Left cardiac atrium (tissue), 4 donors: ENCODE measurements at places on chromosomes 6 and 20. TPM values are rescaled to one million over a fixed set of nuclear protein-coding genes. Genes with fewer than 3 reads are reported as not detected.

- no peak for DNase-seq
Measured at GRCh38 chr20:40720099-40720498, 31.1 kb upstream of the MAFB start.

The PBX2 gene
- total RNA-seq: 47.7 TPM

GRCh38 chr6:22401206-22401605 is 104.4 kb upstream of the PRL start:
- no peak for DNase-seq

The JAG1 gene
- 32.4 TPM for total RNA-seq

GRCh38 chr20:58690396-58691135 is 2.0 kb upstream of the NPEPL1 start:
- DNase-seq: no peak

DNA sequence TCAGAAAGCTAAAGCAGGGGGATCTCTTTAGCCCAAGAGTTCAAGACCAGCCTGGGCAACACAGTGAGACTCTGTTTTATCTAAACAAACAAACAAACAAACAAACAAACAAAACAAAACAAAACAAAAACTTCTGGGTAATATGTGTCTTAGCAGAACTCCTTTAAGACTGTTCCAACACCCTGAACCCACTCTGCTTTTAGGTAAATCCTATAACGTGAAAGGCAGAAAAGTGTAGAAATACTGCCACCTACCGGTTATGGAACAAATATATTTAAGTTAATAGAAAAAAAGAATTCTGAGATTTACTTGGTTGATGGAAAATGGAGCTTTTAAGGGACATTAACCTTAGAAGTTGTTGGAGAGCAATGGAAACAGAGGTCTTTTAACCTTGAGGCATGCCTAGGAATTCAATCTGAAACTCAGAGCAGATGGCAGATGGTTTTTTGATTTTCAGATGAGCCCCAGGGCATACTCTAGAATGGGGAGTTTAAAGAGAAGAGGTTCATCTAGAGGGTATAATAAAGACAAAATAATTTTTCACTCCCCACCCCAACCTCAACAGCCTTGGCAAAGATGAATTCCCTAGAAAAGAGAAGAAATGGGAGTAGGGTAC is 38.5 kb downstream of the SOD2 start:
- DNase-seq: no peak

- DNase-seq: no peak
Measured at GRCh38 chr20:8621001-8621400, 447.9 kb upstream of the PLCB4 start.

The SYNJ2 gene
- total RNA-seq: 10.2 TPM

DNA sequence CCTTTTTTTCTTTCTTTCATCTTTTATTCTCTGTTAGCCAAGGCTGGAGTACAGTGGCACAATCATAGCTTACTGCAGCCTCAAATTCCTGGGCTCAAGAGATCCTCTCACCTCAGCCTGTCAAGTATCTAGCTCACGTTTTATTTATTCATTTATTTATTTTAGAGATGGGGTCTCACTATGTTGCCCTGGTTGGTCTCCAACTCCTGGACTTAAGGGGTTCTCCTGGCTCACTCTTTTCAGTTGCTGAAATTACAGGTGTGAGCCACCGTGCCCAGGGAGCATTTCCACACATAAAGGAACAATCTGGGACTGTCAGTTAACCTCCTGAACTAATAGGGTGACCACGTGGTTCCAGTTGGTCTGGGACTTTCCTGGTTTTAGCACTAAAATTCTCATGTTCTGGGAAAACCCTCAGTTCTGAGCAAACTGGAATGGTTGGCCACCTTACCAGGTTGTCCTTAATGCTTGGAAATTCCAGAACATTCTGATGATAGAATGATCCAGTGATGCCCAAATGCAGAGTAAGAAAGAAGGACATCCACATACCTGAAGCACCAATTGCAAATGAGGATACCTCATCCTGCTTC is 105.5 kb upstream of the ZNF217 start:
- DNase-seq: no peak

- DNase-seq: no peak
Measured at GRCh38 chr6:12804952-12805645, 88.5 kb downstream of the PHACTR1 start.

The PDE7B gene
- 10.3 TPM for total RNA-seq

- no peak for DNase-seq
Measured at GRCh38 chr20:22629447-22629846, 45.1 kb upstream of the FOXA2 start.

The LGSN gene
- not detected for total RNA-seq

The PI16 gene
- 28.2 TPM for total RNA-seq

- no peak for DNase-seq
Measured at GRCh38 chr6:152595499-152595898, 41.7 kb downstream of the SYNE1 start.

- no peak for DNase-seq
Measured at GRCh38 chr20:25600632-25601031, 15.3 kb upstream of the NINL start.

The TPX2 gene
- 0.73 TPM for total RNA-seq

GRCh38 chr6:20463396-20463795 is 61.7 kb downstream of the E2F3 start:
- no peak for DNase-seq

The ASF1A gene
- 17.1 TPM for total RNA-seq

The MOXD1 gene
- 2.2 TPM for total RNA-seq

DNA sequence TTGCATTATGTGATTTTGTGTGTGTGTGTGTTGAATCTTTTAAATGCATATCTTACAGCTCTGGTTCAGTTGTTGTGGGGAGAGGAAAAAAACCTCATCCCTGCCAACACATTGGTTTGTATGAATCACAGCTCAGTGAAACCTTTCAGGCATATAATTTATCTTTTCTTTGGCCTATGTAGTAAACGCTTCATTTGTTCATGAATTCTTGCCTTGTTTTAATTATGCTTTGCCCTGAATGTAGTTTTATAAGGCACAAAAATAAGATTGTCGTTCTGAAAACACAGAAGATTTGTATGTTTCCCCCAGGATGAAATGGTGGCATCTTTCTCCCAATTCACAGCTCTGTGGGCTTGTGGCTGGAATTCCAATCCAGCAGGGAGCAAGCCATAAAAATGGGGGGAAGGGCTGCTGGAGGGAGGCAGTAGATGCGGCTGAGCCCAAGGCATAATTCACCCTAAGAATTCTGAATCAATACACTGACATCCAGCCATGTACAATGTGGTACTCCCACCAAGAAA is 45.1 kb downstream of the BCAS1 start:
- no peak for DNase-seq

DNA sequence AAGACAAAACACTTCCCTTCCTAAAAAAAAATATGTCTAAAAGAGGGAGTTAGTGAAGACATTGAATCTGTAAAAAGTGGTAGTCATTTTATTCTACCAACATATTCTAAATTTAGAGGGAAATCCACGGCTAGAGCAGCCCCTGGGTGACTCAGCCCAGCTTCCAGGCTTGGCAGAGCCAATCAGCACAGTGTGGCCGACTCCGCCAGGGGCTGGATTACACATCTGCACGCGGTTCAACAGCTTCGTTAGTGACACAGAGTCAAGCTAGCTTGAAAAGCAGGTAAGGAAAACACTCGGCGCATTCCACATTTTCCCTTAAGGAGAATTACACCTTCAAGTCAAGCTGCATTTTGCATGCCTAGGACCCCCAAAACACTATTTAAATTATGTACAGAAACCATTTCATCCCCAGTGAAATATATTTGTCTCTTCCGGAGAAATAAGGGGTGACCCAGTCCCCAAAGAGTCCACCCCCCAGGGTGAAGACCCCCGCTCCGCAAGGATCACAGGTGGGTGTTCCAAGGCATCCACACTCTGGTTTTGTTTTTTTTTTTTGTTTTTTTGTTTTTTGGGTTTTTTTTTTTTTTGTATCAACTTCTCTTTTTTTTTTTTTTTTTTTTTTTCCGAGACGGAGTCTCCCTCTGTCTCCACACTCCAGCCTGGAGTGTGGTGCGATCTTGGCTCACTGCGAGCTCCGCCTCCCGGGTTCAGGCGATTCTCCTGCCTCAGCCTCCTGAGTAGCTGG is 58.4 kb upstream of the ARID1B start:
- DNase-seq: peak; percentile 41

The GRIK2 gene
- total RNA-seq: 12.6 TPM

The SAMD5 gene
- 2.1 TPM for total RNA-seq

The GTSF1L gene
- not detected for total RNA-seq

The FAM209B gene
- not detected for total RNA-seq

The KIF25 gene
- total RNA-seq: 0.44 TPM

DNA sequence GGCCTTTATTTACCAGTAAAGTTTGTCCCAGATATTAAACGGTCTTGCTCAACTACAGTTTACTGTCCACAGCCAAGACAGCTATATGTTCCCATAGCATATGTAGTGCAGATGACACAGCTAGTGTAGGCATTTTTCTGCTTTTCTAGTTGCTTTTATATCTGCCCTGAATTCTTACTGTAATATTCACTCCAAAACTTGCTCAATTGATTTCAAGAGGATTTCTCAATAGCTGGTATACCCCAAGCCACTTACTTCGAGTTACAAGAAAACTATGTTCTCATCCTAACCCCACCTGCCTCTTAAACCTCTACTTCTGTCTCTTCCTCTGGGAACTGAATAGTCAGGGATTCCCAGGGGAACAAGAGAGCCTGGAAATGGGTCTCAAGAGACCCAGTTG is 18.9 kb upstream of the ROS1 start:
- no peak for DNase-seq

- DNase-seq: no peak
Measured at GRCh38 chr6:64034291-64034690, 398.7 kb downstream of the PHF3 start.

The PCIF1 gene
- total RNA-seq: 23.1 TPM

DNA sequence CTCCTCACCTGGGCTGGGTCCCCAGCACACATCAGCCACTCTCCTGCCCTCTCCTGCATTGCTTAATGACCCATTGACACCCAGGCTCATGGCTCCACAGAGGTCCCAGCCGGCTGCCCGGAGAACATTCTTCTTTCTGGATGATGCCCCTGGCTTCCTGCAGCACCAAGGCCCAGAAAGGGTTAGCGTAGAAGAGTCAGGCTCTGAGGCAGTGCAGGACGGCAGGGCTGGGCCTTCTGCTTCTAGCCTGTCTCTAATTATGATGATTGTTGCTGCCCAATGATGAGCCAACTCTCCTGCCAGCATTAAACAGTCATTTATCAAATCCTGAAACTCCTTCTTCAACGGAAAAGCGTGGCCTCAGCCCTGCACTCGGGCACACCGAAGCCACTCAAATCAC is 66.4 kb downstream of the ZNF217 start:
- DNase-seq: no peak

The SNAP25 gene
- total RNA-seq: 0.97 TPM

DNA sequence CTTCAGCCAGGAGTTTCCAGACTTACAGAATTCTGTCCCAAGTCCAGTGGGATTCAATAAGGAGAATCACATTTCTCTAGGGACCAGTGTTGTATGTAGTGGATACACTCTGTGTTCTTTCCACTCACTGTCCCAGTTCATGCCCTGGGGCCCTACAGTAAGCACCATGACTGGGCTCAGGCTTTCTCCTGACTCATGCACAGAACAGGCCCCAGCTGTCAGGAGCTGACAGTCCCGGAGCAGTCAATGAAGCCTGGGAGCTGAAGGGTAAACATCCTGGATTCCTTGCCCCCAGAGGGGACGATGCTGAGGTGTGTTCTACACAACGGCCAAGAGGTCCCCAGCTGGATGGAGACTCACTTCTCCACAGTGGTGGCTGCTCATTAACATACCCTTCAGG is 40.2 kb upstream of the LRFN2 start:
- DNase-seq: no peak

The TRAPPC3L gene
- total RNA-seq: 0.24 TPM

GRCh38 chr6:42923666-42924065 is 5.6 kb upstream of the CNPY3 start:
- DNase-seq: no peak

GRCh38 chr20:3874194-3874844 is 14.9 kb upstream of the PANK2 start:
- DNase-seq: no peak

DNA sequence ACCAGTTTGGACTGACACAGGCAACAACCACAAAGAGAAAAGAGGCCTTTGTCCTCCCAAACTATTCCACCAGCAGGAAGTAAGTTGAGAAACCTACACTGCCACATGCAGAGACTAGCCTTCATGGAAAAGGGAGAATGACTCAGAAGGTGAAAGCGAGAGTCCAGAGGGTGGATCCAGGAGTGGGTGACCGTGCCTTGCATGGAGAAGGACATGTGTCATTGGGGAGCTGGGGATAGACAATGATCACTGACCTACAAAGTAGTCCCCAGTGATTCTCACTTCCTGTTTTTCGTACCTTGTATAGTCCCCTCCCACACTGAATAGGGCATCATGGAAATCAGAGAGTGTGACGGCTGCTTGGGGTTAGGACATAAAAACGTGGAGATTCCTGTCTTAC is 91.9 kb downstream of the MYLK4 start:
- DNase-seq: no peak

DNA sequence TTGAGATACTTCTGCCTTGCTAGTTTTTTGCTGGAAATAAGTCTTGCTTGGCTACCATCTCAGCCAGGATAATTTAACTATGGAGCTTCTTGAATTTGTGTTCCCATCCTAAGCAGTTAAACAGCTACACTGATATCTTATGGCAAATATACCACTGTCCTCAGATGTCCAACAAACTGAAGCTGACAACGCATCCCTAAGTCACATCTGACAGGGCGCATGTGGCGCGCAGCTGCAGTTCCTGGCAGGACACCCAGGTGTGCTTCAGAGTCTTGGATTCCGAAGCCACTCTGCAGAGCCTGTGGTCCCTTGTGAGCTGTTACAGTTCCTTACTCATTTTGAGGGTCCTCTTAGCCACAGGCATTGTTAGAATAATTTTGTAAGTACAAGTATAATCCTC is 127.9 kb downstream of the WDR27 start:
- DNase-seq: no peak
